ENCODE measurements at places on chromosomes 2 and 18.
A peak's percentile ranks its signal among the peaks of the same experiment; 100 is the strongest.

- DNase-seq: no peak
Observed at GRCh38 chr18:69808399-69808798, 139.3 kb downstream of the CD226 start.

- DNase-seq: no peak
Observed at GRCh38 chr2:169619946-169620345, 35.8 kb downstream of the PPIG start.

- no peak for DNase-seq
Observed at GRCh38 chr2:240168546-240169361, 28.3 kb upstream of the OTOS start.

GRCh38 chr2:234930397-234930796 lies 21.4 kb upstream of the SH3BP4 start:
- no peak for DNase-seq

DNA sequence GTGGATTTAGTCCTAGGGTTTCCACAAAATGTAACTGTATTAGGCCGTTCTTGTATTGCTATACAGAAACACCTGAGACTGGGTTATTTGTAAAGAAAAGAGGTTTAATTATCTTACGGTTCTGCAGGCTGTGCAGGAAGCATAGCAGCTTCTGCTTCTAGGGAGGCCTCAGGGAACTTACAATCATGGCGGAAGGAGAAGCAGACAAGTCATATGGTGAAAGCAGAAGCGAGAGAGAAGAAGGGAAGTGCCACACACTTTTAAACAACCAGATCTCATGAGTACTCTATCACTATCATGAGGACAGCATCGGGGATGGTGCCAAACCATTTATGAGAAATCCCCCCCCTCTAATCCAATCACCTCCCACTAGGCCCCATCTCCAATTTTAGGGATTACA lies 9.5 kb upstream of the CCDC68 start:
- no peak for DNase-seq

GRCh38 chr2:30425326-30425725 lies 21.7 kb upstream of the LCLAT1 start:
- DNase-seq: no peak

GRCh38 chr18:62339106-62339988 lies 14.2 kb downstream of the TNFRSF11A start:
- DNase-seq: no peak

DNA sequence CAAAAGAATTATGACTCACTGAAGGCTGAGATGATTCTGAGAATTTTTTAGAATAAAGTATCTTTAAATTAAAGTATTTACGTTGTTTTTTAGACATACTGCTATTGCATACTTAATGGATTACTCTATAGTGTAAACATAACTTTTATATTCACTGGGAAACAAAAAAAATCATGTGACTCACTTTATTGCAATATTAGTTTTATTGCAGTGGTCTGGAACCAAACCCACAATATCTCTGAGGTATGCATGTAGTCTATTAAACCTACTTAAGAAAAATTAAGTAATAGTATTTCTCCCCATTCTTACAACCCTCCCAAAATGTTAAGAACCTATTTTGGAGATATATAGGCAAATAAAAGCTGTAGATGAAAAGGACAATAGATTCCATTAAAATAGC lies 142.9 kb upstream of the ZNF521 start:
- no peak for DNase-seq

DNA sequence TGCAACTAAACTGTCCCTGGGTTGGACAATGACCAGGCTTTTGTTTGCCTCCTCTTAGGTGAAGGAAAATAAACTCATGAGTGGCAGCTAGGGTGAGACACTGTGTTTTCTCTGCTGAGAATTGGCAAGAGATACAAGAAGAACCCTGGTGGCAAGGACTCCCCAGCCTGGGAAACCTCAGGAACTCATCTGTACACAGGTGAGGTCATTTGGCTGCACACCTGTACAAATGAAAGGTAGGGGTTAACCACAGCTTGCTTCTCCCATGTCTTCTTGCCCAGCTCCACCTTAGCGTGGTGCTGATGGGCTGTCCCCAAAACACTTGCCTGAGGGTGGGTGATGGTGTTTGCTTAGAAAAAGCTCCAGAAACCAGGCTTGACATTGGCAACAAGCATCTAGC lies 97.2 kb upstream of the FAM136A start:
- no peak for DNase-seq

DNA sequence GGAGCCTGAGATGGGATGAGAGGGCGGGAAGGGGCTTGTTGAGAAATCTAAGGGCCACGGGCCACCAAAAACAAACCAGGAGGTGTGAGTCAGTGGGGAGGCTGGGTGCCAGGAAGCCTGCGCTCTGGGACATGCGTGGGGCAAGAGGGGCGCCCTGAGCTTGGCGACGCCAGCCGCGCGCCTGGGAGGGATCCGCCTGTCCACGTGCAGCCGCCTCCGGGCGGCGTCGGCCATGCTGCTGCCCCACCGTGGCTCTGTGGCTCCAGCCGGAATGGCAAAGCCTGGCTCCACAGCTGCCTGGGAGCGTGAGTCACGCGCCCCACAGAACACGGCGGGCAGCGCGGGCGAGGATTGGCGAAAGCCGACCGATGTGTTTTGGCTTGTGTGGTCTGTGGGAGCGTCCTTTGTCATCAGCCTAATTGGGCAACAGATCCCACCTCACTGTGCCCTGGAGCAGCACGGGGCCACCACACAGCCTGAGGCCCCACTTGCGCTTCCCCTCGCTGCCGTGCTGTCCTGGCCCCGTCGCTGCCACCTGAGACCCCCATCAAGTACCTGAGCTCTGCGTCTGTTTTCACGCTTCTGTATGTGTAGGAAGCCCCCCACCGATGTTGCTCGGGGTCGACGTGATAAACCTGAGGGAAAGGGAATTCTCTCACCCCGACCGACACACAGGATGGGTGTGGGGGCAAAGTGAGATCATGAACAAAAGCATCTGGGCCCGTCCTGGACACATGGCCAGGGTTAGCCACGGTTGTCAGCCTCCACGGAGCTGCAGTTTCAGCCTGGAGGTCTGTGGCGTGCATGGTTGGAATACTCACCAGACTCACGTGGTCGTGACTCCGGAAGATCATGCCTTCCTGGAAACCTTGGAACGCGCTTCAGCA lies 80.5 kb downstream of the NFATC1 start:
- no peak for DNase-seq

DNA sequence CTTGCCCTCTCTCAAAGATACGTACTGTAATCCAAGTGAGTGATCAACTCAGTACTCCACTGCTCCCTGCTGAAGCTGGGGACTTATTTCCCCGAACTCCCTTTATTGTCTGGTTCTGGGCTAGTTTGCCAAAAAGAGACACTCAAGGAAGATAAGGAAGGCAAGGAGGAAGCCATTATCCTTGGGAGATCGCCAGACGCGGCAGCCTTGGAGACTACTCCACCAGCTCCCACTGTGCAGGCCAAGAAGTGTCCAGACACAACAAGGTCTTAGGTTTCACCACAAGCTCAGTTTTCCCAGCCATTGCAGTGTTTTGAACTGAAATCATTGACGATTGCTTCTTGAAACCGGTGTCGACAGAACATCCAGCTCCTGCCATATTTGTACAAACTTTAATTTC lies 439.6 kb upstream of the UBE2E3 start:
- DNase-seq: no peak

DNA sequence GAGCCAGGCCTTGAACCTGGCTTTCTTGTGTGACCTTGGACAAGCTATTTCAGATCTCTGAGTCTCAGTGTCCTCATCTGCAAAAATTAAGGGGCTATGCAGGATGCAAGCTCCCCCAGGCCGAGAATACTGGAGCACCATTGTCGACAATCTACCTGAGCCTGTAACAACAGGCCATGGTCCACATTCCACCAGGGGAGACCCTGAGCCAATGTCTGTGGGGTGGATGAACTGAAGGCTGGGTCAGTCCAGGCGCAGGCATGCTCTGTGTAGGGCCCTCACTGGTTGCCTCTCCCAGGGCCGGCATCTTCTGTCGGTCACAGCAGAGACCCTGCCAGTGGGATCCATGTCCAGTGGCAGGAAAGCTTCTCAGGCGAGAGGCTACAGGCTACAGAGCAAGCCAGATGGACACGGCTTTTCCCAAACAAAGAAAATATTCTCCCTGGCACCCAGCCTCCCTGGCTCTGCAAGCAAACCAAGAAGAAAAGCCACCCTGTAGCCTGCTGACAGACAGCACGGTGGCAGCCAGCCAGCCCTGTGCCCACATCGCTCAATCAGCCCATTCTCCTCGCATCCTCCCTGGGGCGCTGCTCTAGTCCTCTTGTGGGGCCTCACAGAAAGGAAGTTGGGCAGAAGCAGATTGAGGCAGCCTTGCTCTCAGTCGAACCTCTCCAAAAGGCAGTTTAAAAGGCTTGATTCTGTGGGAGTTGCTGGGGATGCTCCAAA lies 48.7 kb upstream of the FZD7 start:
- no peak for DNase-seq

DNA sequence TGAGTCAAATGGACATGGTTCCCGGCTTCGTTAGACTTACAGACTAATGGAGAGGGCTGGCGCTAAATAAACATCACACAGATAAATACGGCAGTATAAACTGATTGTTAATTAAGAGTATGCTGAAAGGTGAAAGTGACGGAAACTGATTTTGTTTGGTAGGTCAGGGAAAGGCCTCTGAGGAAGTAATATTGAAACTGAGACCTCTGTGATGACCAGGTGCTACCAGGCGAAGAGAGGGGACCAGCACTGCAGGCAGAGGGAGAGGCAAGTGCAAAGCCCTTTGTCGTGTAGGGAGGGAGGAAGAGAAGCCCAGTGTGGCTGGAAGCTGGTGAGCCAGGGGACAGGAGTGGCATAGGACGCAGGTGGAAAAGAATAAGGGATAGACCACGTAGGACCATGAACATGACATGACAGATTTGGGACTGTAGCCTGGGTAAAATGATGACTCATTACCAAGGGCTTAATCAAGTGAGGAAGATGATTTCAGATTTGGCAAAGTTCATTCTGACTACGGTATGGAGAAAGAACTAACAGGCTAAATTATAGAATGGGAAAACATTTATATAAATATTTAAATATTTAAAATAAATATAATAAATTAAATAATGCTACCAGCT lies 433.1 kb downstream of the NCKAP5 start:
- no peak for DNase-seq

- DNase-seq: no peak
Observed at GRCh38 chr18:57708288-57708687, 86.7 kb upstream of the NARS1 start.

DNA sequence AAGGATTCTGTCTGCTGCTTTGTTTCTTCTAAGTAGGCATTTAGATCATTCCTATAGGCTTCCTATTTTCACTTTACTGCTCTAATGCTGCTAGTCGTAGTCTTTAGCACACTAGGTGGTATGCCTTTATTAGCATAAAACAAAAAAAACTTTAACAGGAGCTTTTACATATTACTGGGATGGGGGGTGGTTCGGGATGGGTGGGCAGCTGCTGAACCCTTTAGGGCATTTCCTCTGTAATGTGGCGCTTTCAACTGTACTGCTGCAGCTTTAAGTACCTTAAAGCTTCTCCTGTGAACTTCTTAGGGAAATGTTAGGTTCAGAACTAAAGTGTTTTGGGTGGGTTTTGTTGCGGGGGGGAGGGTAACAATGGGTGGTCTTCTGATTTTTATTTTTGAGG lies 41.3 kb downstream of the ACTR2 start:
- no peak for DNase-seq

- DNase-seq: no peak
Observed at GRCh38 chr2:62692225-62692624, 13.3 kb upstream of the EHBP1 start.

- no peak for DNase-seq
Observed at GRCh38 chr2:216478151-216478550, 20.5 kb upstream of the RPL37A start.

- DNase-seq: no peak
Observed at GRCh38 chr2:232487385-232488096, at the start of gene ECEL1. TSS of gene ECEL1 (minus strand) at chr2:232487834. CDS start at chr2:232486653, 1,181 bp downstream.

- no peak for DNase-seq
Observed at GRCh38 chr2:15677141-15677843, 85.6 kb downstream of the DDX1 start.

- no peak for DNase-seq
Observed at GRCh38 chr2:140892911-140893637, 1237.7 kb downstream of the LRP1B start.

DNA sequence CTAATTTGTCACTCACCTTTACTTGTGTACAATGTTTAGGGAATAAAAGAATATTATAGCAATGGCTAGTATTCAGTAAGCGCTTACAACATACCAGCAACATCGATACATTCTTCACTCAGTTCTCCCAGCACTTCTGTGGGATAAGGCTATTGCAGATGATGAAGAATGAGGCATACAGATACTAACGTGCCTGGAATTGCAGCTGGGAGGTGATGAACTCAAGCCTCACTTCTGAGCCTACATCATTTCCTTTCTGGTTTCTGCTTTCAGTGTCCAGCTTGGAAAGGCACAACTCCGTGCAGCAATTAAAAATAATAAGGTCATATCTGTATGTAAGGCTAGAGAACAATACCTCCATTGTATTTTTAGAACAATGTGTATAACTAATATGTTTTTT lies 95.4 kb upstream of the AQP4 start:
- DNase-seq: no peak

DNA sequence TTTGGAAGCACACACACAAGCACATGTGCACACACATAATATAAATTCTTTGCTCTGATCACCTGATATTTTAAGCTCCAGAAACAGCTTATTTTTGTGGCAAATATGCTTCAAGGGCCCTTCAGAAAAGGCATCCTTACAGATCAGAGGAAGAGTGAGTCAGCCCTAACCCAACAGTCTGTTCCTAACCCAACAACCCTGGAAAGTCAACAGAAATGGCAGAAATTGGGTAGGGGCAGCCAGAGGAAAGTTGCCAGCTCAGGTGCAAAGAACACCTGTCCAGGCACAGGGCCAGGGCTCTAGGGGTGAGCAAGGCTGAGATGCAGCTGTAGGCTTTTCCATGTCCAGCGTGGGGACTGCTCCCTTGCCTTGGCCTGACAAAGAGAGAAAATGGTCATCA lies 6.4 kb upstream of the NCKAP5 start:
- DNase-seq: no peak

DNA sequence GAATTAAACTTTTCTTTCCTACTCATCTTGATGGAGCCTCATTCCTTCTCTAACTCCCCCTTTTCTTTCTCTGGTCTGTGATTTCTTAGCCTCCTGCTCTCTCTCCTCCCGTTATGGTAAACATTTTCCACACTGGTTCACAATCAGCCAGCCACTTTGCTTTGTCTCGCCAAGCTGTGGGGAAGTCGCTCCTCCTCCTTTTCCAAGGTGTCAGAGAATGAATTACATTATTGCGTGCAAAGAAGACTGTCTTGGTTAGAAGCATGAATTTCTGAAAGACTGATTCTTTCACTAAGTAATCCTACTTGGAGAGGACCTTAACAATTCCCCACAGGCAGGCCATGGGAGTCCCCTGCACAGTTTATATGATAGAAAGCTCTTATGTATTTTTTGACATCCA lies 46.1 kb downstream of the RASGRP3 start:
- DNase-seq: no peak

- peak; percentile 35 for DNase-seq
Observed at GRCh38 chr2:1546023-1546591, 132.8 kb downstream of the TPO start.

DNA sequence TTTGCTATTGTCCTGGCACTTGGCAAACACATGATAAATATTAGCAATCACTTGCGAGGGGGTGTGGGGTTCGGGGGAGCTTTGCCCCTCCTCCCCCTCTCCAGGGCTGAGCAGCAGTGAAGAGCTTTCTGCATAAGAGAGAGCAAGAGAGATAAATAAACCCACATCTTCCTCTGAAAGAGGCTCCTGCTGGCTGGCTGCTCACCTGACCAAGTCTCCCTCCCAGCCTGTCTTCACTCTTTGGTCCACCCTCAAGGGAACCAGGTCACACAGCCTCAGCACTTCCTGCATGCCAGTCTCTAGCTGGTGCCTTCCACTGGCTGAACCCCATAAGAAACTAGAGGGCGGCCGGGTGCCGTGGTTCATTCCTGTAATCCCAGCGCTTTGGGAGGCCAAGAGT lies 18.5 kb upstream of the YWHAQ start:
- no peak for DNase-seq
